ENCODE measurements at places on chromosomes 3 and 15. TPM values are rescaled to one million over a fixed set of nuclear protein-coding genes. Genes with fewer than 3 reads are reported as not detected.

- H3K36me3 ChIP-seq, result peaks cover 83% of the 10 kb centered on the region
- no peaks in the 10 kb centered on the region for H3K27me3 ChIP-seq
- no peak for DNase-seq
- H3K4me3 ChIP-seq, result no peak overlapping the region
- no peak overlapping the region for H3K27ac ChIP-seq
Measured at GRCh38 chr3:9468460-9468859, 71.0 kb downstream of the SETD5 start.

DNA sequence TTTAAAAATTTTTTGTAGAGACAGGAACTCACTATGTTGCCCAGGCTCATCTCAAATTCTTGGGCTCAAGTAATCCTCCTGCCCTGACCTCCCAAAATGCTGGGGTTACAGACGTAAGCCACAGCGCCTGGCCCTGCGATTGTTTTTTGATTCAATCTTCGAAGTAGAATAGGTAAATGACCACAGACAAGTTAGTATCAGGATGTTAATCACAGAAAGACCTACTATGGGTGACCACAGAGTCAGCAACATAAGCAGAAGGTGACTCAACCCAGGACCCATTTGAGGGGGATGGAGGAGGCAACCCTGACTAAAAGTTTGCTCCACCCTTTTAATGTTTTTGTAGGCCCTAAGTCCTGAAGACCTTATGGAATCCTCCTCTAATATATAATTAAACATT lies 10.0 kb upstream of the USP3 start:
- H3K36me3 ChIP-seq, result no peaks in the 10 kb centered on the region
- peaks cover 83% of the 10 kb centered on the region for H3K4me1 ChIP-seq
- no peak for DNase-seq
- no peak overlapping the region for H3K27ac ChIP-seq

- H3K4me1 ChIP-seq, result peaks cover 32% of the 10 kb centered on the region
- peak; percentile 76 for DNase-seq
- no peaks in the 10 kb centered on the region for H3K27me3 ChIP-seq
- H3K27ac ChIP-seq, result no peak overlapping the region
Measured at GRCh38 chr3:195537995-195538394, 5.1 kb downstream of the PPP1R2 start.

Gene HPS3
- 24.7 TPM for total RNA-seq

Gene CCDC54
- not detected for total RNA-seq
